Camera-type eye (tissue), 1 donor: ENCODE measurements at places on chromosomes 2 and 18. TPM values are rescaled to one million over a fixed set of nuclear protein-coding genes. Genes with fewer than 3 reads are reported as not detected.

The SERPINB11 gene
- 0.93 TPM for total RNA-seq

The NPPC gene
- 5.2 TPM for total RNA-seq

The SAP130 gene
- 8.7 TPM for total RNA-seq

The LRP1B gene
- 9.5 TPM for total RNA-seq

The NOSTRIN gene
- 8.8 TPM for total RNA-seq

The CELF4 gene
- 41.2 TPM for total RNA-seq

The SAG gene
- 16.7 TPM for total RNA-seq

The NEU2 gene
- total RNA-seq = not detected

The NETO1 gene
- 49.0 TPM for total RNA-seq

The DUSP19 gene
- 9.3 TPM for total RNA-seq

The RAB6C gene
- total RNA-seq = 0.44 TPM

The ERMN gene
- 6.0 TPM for total RNA-seq

The VWA3B gene
- not detected for total RNA-seq

The EXOC6B gene
- total RNA-seq = 69.8 TPM

The ACTG2 gene
- total RNA-seq = 53.9 TPM

The ARHGEF33 gene
- 3.7 TPM for total RNA-seq

The CHRNG gene
- total RNA-seq = 2.0 TPM

The SLC16A14 gene
- total RNA-seq = 17.5 TPM

The TUBA4A gene
- total RNA-seq = 20.5 TPM

The PRKAG3 gene
- 1.5 TPM for total RNA-seq

The MYO5B gene
- 56.7 TPM for total RNA-seq

The CABYR gene
- total RNA-seq = 7.0 TPM

The KCNJ13 gene
- total RNA-seq = 8.2 TPM

The NOL4 gene
- 72.9 TPM for total RNA-seq

The COL4A4 gene
- 11.7 TPM for total RNA-seq

The PSTPIP2 gene
- 18.3 TPM for total RNA-seq

The GPR148 gene
- total RNA-seq = not detected

The STPG4 gene
- total RNA-seq = not detected

The TMEM182 gene
- total RNA-seq = 42.3 TPM

The KIF1A gene
- 133 TPM for total RNA-seq

The GPBAR1 gene
- total RNA-seq = not detected

The PMAIP1 gene
- total RNA-seq = 2.7 TPM

The GAL3ST2 gene
- total RNA-seq = 0.71 TPM

The LINC00305 gene
- not detected for total RNA-seq

The CDK15 gene
- total RNA-seq = 1.7 TPM

The TANC1 gene
- total RNA-seq = 67.7 TPM

The KCNIP3 gene
- total RNA-seq = 11.3 TPM

The CRYBA2 gene
- 1,526 TPM for total RNA-seq

The MYCN gene
- total RNA-seq = 55.0 TPM

The CD8B2 gene
- 0.11 TPM for total RNA-seq

The REG3A gene
- total RNA-seq = not detected

The TUBA3E gene
- total RNA-seq = not detected

The CEP192 gene
- total RNA-seq = 67.1 TPM

The PROC gene
- not detected for total RNA-seq

The IL36A gene
- total RNA-seq = not detected

The UGT1A7 gene
- total RNA-seq = not detected

The IL1RN gene
- 10.3 TPM for total RNA-seq
